ENCODE measurements at places on chromosomes 2 and 18.
A peak's percentile ranks its signal among the peaks of the same experiment; 100 is the strongest.

DNA sequence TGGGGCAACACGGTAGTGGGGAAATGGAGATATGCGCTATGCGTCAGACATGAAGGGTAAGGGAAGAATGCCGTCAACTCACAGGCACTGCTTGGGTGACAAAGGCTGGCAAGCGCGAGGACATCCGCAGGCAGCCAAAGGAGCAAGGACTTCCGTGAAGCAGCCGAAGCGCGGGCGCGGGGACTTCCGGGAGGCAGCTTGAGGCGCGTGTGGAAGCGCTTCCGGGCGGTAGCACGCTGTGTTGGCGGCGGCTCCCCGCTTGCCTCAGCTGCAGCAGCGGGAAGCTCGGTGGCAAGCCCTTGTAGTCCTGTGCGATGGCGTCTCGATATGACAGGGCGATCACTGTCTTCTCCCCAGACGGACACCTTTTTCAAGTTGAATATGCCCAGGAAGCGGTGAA lies at the start of gene PSMA8:
Gene PSMA8 (plus strand): TSS at position 218 of the 400 bp plus-strand sequence. CDS start 97 bp downstream, at position 315.
- peak; percentile 50 for DNase-seq

GRCh38 chr2:33502025-33502424 lies 25.6 kb downstream of the RASGRP3 start:
- no peak for DNase-seq

DNA sequence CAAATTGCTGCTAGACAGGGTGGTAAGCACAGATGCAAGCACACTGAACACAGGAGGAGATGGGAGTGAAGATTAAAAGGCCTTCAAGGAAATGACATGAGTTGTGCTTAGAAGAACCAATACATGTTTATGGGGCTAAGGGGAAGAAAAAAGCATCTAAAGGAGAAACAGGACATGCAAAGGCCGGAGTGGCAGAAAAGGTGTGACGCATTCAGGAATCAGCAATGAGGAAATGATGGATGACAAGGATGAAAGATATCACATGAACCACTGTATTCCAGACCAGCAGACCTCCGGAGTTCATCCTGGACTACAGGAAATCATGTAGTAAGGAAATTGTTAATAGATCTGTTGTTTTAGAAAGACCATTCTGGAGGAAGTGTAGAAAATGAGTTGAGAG lies 42.8 kb downstream of the PPP4R1 start:
- no peak for DNase-seq

DNA sequence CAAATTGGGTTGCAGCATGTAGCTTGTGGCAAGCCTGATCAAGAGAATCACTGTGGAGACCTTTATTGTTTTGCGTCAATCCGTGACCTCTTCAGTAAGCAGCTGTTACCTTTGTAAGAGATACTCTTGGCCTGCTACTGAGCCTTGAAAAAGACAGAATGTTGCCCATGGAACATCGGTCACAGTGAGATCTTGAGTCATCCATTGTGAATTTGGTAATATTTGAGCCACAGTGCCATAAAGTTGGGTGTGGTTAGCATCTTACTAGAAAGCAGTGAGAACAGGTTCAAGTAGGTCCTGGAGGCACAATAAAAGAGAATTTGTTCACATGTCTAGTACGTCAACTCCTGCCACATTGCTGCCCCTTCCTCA lies 12.7 kb upstream of the EFR3B start:
- no peak for DNase-seq

DNA sequence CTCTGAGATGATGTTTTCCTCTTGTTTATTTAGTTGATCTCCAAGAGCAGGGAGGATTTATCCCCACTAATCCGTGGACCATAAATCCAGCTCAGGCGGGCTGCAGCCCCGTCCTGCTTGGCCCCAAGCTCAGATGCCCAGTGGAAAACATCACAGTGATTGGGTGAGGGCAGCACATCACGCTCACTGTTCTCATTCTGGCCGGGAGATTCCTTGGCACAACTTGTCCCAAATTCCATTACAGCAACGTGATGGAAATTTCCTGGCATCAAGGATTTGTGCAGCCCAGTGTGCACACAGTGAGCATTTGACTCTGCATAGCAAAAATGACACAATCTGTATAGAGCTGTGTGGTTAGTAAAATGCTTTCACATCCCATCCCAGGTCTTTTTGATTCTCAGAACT lies 96.8 kb downstream of the VAPA start:
- DNase-seq, result no peak

- DNase-seq, result peak; percentile 41
These were observed 73.8 kb downstream of the RPIA start for GRCh38 chr2:88765154-88765888.

DNA sequence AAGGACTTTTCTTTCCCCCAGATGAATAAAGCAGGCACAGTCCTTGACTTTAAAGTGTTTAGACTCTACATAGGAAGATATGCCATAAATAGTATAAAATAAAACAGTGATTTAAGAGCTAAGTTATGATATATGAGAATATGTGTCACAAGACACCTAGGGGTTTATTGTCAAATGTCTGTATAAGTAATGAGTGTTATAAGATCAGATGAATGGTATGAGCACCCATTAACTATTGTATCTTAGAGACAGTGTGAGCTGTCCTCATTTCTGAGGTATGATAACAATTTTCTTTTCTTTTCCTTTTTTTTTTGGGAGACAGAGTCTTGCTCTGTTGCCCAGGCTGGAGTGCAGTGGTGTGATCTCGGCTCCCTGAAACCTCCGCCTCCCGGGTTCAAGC lies 365.3 kb downstream of the RND3 start:
- DNase-seq, result no peak

DNA sequence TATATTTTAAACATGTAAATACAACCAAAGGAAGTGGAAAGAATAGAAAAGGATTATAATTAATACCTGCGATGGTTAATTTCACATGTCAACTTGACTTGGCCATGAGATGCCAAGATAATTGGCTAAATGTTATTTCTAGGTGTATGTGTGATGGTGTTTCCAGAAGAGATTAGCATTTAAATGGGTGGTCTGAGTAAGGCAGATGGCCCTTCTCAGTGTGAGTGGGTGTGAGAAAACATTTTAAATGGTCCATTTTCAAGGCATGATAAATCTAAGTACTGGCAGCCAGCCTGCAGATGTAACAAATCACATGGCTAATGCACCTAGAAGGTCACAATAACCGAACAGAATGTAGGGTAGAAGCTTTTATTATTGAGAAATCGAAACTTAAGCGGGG lies 99.6 kb upstream of the CDH7 start:
- no peak for DNase-seq

- peak; percentile 5 for DNase-seq
These were observed 63.7 kb upstream of the ITGA4 start for GRCh38 chr2:181393472-181393871.

- DNase-seq, result no peak
These were observed 51.8 kb downstream of the LIPG start for GRCh38 chr18:49613641-49614151.

DNA sequence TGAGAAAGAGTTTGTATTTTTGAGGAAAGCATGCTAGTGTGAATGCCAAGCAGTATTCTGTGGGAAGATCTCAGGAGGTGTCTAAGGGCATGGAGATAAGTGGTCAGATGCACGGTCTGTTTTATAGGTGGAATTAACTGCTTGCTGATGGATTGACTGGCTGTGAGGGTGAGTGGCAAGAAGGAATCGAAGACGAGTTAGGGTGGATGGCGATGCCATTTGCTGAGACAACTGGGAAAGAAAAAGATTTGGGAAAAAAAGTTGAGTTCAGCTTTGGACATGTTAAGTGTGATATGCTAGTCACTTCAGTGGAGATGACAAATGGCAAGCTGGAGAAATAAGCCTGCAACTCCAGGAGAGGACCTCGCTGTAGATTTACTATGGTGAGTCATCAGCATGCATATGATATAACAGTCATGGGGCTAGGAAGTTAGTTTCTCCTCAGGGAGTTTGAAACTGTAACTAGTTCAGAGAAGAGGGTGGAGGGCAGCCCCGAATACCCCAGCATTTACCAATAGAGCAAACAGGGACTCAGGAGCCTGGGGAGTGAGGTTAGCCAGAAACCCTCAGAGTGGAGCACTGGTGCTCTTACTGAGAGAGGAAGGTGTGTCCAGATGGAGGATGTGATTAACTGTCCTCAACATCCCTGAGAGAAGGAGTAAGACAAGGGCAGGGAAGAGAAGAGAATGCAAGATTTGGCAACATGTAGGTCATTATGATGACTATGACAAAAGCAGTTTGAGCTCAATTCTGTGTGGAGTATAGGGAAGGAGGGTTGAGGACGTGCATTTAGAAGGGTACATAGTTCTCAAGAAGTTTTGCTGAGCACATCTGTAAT lies 2.0 kb upstream of the HK2 start:
- DNase-seq, result no peak

- DNase-seq, result no peak
These were observed 88.8 kb downstream of the USP40 start for GRCh38 chr2:233477548-233478433.

DNA sequence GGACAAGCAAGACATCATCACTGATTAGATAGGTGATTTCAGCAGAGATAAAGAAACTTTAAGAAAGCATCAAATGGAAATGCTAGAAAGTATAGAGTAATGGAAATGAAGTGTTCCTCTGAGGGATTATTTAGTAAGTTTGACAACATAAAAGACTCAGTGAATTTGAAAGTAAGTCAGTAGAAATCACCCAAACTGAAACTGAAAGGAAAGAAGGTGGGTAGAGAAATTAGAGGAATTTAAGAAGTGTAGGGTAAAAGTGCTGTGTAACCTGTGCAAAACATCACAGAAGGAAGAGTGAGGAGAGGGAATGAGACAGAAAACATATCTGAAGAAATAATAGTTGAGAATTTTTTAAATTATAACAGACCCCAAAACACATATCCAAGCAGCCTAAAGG lies 343.1 kb downstream of the CBLN2 start:
- no peak for DNase-seq

DNA sequence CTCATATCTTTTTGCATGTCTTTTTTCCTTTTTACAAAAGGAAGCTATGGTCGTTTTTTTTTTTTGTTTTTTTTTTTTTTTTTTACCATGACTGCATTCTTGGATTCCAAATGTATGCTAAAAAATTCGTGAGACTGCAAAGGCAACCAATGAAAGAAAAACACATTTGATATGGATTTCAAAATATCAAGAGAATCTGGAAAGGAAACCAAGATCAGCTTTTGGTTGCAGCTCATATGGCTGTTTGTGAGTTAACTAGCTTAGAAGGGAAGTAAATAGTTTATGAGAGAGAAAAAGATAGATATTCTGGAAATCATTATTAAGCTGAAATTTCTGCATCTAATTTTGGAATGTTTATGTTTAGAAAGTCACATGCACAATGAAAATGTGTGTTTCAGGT lies 110.3 kb downstream of the PRPF40A start:
- DNase-seq, result no peak

DNA sequence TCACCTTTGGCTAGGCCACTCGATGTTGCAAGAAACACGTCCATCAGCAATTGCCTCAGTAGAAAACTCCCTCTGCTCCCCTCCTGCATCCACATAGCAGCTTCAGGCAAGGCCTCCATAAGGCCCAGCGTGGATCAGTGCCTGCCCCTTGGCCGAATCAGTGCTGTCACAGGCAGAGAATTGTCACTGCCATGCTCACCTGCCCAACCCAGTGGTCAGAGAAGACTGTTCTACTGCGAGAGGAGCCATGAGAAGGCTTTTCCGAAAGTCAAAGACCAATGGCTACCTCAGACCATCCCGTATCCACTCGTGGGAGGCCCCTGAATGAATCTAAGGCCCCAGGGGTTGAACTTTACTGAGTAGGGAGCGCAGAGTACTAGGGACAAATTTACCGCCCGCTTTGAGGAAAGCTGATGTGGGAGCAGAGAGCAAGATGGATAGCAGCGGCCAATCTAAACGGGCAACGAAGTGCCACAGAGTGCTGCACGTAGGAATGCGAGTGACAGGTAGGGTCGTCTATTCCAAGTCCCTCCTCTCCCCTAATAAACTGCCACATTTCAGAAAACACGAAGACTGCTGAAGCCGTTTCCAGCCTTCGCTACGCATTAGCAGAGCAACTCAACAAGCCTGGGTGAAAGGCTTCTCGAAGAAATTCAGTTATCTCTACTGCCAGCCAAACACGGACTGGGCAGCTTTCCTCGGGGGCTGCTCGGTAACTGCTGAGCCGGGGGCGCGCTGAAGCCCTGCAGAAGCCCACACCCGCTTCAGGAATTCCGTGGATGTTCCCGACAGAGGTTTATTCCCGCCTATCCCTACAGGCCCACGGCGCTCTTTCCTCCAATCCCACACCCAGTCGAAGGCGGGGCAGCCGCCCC lies 968 bp upstream of the RALBP1 start:
- DNase-seq, result no peak

DNA sequence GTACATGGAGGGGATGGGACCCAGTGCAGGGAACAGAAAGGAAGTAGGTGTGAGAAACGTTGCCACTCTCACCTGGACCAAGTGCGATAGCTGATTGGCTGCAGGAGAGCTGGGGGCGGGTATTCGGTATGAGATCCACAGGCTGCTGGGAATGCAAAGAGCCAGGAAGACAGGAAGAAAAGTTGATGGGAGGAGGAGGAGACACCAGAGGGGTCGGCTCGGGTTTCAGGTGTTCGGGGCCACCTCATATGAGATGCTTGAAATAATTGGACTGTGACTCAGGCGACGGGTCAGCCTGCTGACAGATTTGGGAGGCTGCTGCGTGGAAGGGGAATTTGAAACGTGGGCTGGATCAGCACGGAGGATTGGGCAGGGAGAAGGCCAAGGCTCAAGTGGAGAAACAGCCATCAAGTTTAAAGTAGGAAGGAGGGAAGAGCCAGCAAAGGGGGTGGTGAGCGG lies 65.1 kb downstream of the MRPS9 start:
- DNase-seq, result no peak

DNA sequence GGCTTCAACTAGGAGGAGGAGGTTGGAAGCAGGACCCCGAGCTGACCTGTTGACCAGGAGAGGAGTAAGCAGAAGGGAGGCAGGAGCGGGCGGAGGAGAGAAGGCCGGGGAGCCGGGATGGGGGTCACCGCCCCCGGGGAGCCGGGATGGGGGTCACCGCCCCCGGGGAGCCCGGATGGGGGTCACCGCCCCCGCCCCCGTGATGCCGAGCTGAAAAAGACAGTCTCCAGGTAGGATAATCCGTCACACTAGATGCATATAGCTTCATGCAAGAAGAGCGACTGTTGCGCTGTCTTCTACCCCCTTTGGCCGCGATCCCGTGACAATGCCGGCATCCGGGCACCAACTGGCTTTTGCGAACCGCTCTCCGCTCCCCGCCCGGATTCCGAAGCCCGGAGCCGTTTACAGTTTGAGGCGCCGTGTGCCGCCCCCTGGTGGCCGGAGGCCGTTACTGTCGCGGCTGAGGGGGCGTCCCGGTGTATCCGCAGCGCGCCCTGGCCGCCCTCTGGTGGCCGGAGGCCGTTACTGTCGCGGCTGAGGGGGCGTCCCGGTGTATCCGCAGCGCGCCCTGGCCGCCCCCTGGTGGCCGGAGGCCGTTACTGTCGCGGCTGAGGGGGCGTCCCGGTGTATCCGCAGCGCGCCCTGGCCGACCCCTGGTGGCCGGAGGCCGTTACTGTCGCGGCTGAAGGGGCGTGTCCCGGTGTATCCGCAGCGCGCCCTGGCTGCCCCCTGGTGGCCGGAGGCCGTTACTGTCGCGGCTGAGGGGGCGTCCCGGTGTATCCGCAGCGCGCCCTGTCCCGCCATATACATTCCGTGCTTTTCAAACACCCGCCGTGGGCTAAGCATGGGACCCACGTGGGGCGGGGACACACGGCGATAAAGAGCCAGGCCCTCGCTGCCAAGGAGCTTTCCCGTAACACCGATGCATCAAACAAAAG lies 89.6 kb downstream of the ACTR3 start:
- DNase-seq, result no peak

All from activated CD4-positive, alpha-beta T cell treated with anti-CD3 and anti-CD28 coated beads for 4 hours (primary cell).